ENCODE measurements at places on chromosomes 1 and 21.

- DNase-seq = no peak
Measured at GRCh38 chr1:30084909-30085571, 638.3 kb downstream of the MATN1 start.

DNA sequence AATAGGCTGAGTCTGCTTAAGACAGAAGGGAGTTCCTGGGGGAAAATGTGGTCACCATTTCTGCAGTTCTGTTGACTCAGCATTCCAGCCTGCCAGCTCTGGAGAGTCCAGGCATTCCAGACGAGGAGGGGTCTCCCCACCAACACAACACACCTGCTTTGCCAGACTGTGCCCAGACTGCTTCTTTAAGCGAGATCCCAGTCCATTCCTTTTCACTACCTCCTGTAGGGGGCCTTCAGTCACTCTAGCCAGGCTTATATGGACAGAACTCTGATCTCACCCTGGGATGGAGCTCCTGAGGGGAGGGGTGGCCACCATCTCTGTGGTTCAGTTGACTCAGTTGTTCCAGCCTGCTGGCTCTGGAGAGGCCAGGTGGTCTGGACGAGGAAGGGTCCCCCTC, 48.5 kb downstream of the UBE2U start:
- no peak for DNase-seq

DNA sequence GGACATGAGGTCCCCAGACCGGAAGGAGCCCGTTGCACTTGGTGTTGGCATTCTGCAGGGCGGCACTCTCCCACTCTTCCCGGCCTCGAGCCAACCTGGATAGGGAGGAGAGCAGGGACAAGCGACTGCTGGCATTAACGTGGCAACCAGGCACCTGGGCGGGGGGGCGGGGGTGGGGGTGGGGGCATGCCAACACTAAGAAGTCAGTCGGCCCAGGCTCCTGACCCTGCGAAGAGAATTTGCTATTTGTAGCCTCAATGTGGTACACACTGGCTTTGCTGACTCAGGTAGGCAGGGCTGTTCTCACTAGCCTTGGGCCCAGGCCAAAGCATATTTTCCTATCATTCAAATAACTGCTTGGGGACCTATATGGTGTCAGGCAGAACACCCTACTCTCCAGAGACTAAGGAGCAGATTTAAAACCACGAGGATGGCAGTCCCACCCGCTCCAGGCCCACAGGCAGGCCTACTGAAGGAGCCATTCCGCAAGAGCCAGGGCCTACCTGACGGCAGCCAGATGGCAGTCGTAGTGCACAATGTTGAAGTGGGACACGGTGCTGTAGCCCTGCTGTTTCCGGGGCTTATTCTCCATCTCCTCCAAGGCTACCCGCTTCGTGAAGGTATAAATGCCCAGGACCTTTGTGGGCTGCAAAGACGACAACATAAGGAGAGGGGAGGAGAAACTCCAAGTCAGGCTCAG, 123.7 kb downstream of the UBR4 start:
- DNase-seq = no peak

DNA sequence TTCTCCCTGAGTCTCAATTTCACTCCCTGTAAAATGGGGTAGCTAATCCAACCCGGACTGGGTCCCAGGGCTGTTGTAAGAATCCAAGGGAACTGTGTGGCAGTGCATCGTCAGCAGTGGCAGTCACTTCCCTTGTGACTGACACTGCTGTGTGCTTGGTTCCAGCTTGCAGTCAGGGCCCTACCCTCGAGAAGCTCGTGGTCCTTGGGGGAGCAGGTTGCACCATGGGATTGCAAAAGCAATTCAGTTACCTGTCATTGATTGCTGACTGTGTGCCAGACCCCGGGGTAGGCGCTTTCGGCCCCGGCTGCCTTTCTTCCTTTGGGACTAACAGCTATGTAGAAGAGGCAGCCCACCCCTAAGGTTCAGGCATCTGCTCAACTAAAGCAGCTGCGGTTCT, 2.9 kb downstream of the PTPRF start:
- no peak for DNase-seq

- no peak for DNase-seq
Measured at GRCh38 chr1:8640950-8641349, 176.5 kb downstream of the RERE start.

DNA sequence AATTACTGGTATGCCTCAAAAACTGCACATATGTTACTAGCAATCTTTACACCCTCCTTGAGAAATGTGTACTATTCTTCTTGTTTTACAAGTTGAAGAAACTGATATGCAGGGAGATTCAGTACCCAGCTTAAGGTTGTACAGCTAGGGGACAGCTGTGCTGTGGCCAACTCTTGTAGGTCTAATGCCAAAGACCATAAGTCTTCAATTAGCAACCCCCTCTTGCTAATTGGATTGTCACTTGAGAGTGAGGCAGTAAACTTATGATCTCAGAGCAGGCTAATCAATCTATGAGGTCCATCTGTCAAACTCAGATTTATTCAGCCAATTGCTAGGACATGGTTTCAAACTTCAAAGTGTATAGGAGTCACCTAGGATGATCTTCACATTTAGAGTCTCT, 492.0 kb upstream of the USP24 start:
- DNase-seq = no peak

DNA sequence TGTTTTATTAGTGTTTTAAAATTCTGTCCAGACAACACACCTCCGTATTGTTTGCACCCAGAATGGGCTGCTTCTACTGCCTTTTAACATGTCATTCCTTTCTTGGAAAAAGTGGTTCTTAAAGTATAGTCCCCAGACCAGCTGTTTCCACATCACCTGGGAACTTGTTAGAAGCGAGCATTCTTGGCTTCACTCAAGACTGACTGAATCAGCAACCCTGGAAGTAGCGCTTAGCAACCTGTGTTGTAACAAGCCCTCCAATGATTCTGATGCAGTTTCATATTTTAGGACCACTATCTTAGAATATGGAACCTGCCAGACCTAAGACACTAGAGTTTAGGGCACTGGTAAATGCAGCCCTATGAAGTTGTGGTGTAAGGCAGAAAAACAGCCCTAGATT, 6.0 kb upstream of the PPIE start:
- no peak for DNase-seq

DNA sequence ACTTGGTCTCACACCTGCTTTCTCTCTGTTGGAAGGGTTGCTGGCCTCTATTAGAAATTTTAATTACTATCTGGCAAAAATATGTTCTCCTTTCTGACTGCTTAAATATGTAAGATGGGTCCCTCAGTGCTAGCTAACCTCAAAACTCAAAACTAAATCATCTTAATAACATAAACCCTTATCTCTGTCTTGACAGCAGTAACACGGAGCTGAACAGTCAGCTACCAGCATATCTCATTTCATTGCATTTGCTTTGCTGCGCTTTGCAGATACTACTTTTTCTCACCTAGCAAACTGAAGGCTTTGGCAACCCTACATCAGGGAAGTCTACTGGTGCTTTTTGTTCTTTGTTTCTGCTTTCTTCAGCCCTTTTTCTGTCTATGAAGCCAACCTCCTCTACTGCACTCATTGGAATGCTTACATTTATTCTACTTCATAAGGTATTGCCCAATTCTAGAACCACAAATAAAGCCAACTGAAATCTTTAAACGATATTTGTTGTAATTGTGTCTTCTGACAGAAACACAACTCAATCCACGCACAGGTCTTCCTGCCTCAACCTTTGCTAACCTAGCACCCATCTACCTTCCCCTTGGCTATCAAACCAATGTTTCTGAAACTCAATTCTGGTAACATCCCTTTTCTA, 95.6 kb downstream of the RERE start:
- no peak for DNase-seq

DNA sequence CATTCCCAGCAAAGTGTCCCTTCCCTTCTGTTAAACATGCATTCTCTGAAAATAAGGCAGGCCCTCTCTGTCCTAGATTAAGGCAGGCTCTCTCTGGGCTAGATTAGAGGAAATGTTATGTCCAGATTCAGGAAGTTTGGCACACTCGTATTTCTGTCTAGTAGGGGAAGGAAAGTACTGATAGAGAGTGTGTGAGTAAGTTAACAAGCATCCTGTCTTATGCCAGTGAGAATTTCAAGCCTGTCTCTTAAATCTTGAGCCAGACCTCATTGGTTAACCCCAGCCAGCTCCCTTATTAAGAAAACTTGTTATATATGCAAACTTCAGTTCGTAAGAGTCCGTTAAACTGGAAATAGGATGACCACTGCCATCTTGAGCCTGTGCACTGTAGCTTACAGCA, 31.6 kb downstream of the IGSF5 start:
- no peak for DNase-seq

DNA sequence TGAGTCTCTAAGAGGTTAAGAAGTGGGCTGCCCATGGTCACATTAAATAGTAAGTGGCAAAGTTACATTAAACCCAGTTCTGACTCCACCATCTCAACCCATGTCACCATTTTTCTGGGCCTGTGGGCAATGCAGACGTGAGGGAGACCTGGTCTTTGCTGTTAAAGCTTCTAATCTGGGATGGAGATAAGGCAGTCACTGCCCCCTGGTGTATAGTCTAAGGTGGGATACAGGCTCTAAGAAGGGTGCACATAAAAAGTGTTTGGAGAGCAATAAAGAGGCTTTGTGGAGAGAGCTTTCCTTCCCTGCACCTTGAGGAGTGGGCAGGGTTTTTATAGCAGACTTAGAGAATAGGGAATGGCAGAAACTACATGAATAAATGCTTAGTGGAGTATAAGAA, 141.3 kb downstream of the ROR1 start:
- DNase-seq = no peak

DNA sequence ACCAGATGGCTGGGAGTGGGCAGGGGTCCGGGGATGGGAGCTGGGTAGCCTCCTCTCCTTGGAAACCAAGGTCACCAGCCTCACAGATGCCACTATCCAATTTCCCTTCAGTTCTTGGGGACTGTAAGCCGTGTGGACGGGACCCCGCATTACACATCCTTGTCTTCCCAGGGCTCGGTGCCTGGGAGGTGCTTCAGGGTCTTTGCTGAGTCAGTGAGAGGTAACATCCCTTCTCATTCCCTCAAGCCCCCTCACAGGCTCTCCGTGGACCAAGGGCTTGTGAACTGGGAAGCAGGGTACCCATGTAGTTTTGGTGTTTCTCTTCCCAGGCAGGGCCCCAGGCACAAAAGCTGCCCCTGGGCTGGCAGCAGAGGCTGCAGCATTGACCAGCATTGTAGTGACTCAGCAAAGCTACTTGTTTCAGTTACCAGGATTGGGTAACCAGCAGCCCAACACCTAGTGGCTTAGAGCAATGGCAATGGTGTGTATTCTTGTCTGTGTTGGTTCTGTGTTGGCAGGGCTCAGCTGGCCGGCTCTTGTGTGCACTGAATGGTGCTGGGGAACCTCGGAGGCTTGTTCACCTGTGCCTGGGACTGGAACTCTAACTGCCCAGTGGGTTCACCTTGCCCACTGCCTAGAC, 24.6 kb upstream of the PCBP3 start:
- DNase-seq = no peak

DNA sequence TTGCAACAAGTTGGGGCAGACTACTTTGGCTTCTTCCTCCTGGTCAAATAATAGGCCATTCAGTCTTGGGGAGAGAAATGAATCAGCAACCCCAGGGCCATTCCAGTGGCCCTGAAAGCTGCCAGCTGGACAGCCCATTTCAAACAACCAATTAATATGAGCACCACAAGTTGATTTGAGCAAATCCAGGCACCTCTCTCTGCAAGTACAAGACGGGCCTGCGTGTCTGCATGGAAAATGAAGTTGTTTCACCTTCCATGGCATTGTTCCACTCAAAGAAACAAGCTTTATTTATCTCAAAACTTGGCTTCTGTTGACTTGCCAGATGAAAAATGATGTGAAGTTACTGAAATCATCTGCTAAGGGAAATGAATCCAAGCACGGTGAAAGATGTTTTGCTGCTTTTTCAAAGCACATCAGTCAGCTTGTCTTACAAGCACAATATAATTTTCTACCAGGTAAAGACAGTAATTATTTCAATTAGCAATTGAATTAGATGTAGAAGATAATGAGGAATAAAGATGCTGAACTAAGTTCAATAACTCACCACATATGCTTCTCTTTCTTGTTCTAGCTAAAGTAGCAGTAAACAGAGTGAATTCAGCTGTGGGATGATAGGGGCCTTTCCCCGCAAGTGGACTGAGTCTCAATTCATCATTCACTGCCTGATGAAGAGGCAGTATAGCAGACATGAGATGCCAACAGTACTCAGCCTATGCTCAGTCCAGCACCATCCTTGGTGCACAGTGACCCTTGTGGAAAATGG, 95.2 kb upstream of the SSX2IP start:
- no peak for DNase-seq
